Activated CD4-positive, alpha-beta T cell treated with anti-CD3 and anti-CD28 coated beads, Interleukin-2, amount 10 ng/mL, durations not matched to agents 7 days and 5 days (primary cell): ENCODE measurements at places on chromosomes 1 and 21.
A peak's percentile ranks its signal among the peaks of the same experiment; 100 is the strongest.

DNA sequence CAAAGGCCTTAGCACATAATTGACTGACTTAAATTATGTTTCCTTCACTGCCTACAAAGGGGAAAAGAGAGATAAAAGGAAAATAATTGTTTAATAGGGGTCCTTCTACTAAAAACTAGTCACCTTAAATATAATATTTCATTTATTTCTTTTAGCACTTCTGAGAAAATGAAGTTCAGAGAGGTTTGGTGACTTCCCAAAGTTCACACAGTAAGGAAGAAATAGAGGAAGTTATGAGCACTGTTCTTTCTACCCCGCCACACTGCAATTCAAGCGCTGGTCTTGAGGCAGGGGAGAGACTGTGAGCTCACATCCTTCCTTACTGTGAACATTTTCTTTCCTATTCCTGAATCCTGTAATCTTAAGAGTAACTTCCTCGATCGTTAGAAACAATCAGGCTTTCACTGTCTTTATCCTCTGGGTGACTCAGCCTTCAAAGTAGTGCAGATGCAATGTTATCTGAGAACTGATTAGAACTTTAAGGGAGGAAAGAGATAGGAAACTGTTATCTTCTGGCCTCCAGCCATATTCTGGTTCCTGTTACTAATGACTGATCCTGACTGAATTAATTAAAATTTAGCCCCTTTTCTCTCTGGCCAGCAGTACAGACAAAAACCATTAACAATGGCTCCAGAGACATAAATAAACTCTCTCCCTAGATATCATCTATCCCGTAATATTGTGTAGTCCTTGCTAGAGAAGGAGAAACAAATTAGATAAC is 6.8 kb downstream of the RGS5 start:
- no peak for DNase-seq

- no peak for DNase-seq
Measured at GRCh38 chr1:111422546-111423391, 4.8 kb downstream of the OVGP1 start.

DNA sequence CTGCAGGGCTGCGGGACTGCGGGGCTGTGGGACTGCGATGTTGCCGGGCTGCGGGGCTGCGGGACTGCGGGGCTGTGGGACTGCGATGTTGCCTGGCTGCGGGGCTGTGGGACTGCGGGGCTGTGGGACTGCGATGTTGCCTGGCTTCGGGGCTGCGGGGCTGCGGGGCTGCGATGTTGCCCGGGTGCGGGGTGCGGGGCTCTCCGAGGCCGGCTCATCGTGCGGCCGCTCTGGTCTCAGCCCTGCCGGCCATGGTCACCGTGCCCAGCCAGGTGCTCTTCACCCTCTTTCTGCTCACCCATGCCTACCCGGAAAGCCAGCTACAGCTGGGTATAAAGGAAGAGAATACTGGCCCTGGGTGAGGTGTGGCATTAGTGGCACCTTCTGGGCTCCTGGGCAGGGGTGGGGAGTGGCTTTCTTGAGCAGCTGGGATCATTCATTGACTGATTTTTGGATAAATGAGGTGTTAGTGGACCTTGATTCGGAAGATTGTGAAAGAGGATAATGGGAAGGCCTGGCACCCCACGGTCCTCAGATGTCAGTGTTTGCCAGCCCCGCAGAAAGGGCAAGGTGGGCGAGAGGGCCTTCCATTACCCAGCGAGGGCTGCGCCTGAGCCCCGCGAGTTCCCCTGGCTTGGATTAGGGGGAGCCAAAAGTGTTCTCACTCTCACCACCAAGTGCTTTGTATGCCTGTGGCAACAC is 36.3 kb downstream of the COQ8A start:
- no peak for DNase-seq

- DNase-seq: peak; percentile 51
Measured at GRCh38 chr1:165129568-165130164, 226.8 kb downstream of the LMX1A start.

DNA sequence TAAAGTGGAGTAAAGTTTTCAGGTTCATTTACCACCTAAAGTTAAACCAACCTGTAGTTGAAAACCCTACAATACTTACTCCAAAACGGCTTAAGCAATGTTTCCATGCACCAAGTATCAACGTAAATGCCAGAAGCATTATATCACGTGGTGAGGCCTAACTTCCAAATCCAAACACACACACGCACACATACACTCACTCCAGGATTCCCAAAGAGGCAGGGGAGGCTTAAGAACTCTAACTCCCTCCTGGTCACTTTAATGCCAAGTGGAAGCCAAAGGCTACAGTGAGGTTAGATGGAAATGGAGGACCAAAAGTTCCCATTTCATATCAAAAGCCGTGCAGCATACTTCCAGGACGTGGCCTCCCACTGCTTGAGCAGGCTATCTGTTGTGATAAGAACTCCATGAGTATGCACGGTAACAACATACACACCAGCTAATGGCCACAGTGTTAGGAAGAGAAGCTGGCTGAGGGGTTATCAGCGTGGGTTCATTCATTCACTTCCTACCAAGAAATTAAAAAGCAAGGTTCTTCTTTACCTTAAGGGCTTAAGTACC is 224.1 kb downstream of the SLC45A1 start:
- DNase-seq: no peak

DNA sequence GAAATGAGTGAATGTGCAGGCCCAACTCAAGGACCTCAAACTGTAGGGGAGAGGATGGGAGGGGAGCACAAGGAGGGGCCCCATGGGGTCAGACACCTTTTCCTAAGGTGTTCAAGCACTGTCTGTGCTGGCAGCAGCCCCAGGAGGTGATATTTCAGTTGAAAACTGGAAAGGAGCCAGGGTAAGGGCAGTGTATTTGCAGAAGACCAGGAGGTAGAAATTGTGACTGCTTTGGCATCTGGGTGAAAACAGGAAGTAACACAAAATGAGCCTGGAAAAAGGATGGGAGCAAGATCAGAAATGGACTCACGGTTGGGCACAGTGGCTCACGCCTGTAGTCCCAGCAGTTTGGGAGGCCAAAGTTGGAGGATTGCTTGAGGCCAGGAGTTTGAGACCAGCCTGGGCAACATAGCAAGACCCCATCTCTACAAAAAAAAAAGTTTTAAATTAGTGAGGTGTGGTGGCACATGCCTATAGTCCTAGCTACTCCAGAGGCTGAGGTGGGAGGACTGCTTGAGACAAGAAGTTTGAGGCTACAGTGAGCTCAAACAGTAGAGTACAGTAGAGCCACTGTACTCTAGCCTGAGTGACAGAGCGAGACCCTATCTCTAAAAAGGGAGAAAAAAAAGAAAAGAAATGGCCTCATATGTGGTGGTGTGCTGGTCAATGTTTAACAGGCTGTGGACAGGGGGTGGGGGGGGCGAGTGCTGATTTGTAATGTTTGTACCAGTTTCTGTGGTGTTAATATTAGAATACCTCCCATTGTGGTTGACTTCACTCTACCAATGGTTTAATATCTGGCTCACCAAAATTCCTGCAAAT is 76.2 kb upstream of the ANGPTL1 start:
- DNase-seq: no peak

DNA sequence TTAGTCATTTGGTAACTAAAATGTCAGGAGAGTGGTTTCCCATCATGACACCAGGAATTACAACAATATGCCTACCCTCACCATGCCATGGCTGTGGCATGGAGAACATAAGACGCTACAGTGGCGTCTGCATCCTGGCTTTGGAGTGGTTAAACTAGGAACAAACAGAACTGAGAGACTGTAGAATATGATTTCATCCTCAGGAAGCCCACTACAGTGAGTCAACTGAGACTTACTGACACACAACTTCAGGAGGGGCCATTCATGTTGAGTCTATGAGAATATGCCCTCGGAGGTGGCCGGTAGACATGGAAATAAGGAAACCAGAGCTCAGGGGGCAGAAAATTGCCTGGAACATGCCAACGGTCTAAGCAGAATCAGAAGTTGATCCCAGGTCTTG is 5.9 kb upstream of the BACE2 start:
- DNase-seq: no peak

- no peak for DNase-seq
Measured at GRCh38 chr1:101463195-101463594, 226.4 kb downstream of the S1PR1 start.

DNA sequence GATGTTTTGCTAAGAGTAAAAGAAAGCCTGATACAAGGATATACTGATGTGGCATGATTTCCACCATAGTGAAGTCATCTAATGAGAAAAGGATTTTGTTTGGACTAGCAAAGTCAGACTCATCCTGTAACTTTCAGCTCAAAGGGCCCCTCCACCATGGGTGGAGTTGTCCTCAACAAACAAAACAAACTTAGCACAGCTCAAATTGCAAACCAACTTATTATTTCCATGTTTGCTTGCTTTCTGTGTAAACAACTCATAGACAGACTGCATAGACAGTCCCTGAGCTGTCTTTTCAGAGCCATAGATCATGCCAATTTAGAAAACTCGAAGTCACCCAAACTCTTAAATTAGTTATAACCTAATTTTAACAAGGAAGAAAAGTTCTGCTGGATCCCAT is 69.4 kb upstream of the VAV3 start:
- DNase-seq: no peak

GRCh38 chr21:44614161-44614631 is 2.3 kb downstream of the KRTAP10-8 start:
- no peak for DNase-seq

GRCh38 chr1:244280201-244280600 is 171.5 kb downstream of the ADSS2 start:
- no peak for DNase-seq

DNA sequence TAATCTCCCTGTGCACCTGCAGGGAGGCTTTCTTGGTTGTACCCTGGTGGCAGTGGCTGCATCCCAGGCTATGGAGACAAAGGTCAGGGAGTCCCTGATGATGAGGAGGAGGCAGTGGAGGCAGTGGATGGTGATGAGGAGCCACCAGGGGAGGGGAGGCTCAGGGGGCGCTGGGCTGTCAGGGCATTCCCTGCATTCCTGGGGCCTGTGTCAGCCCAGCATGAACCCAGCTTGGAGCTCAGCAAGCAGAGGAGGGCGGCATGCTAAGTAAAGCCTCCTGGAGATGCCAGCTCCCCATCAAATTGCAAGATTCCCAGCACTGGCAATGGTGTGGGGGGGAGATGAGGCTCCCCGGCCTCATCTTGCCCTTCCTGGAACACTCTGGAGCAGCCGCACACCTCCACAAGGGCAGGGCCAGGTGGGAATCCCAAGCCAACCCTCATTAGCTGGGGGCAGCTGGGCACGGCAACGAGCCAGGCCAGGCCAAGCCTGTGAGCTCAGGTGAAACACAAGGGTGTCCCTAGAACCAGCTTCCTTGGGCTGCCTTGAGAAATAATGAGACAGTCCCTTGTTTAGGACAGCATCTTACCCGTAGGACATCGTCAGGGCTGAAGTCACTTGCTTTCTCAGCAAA is 469.5 kb downstream of the MATN1 start:
- no peak for DNase-seq

DNA sequence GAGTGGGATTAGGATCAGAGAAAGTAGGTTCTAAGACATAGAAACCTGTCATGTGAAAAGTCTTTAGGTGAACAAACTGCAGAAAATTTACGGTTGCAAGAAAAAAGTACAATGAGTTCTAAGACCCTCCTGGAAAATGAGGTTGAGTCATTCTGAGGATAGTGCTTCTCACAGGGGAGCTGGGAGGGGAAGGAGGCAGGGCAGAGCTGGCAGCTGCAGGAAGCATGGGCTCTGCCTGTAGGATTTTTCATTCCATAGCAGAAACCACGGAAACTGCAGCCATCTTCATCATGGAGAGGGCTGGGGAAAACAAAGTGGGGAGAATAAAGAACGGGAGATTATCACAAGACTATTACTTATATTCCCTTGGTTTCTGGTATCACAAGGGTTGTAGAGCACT is 25.8 kb upstream of the THEM4 start:
- DNase-seq: no peak

DNA sequence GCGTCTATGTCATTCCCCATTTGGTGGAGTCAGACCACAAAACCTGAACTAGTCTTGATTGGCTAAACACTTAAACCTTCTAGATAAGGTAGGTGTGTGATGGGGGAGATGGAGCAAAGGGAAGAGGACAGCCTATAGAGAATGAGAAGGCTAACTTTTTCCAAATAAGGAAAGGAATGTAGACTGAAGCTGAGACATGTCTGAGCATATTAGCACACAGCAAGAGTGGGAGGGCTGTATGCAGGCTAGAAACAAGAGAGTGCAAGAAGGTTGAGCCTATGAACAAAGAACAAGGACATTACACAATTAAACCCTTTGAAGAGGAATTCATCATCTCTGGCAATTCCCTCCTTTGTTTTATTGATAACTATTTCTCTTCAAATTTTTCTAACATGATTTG is 89.2 kb upstream of the OLFM3 start:
- DNase-seq: no peak

DNA sequence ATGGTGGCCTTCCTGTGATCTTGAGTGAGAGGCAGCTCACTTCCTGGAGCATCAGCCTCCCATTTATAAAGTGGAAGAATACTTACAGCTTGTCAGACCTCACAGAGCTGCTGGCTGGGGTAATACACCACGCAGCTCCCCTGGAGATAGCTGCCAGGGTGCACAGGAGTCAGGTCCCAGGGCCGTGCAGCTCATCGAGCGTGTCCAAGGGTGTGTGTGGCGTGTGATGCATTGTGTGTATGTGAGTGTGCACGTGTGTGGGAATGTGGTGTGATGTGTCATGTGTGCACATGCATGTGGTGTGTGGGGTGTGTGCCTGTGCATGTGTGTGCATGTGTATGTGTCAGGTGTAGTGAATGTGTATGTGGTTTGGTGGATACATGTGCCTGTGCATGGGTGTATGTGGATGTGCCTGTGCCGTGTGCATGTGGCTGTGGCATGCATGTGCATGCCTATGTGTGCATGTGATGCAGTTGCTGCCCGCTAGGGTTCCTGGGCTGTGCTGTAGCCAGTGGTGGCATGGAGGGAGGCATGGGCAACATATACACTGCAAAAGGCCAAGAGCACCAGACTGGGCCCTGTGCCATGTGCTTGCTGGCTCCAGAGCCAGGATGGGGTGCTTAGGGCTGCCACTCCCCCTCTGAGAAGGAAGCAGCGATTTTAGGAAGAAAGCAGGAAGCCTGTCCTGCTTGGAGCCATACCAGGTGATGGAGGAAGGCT is 24.6 kb downstream of the WNT3A start:
- no peak for DNase-seq

GRCh38 chr21:39518055-39518846 is 66.5 kb downstream of the SH3BGR start:
- DNase-seq: peak; percentile 52

- DNase-seq: peak; percentile 12
Measured at GRCh38 chr21:38114717-38115333, 142.0 kb upstream of the KCNJ15 start.

DNA sequence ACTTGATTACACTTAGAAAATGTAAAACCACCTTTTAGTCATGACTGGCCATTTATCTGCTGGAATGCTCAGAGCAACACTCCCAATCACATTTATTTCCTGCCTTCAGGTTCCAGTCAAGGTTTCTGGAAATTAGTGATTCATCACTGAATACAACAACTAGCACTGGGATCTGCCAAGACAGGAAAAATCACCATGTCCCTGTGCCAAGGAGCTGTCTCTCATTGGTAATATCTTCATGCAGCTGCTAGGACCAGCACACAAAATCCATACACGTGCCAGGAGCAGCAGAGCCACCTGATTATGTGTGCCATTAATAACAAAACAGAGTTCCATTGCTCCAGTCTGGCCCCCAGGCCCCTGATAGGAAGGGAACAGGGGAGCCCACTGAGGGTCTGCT is 194.6 kb downstream of the TNR start:
- DNase-seq: no peak

- DNase-seq: no peak
Measured at GRCh38 chr1:209770636-209771415, 13.5 kb downstream of the C1orf74 start.

- no peak for DNase-seq
Measured at GRCh38 chr1:108108119-108108518, 92.0 kb downstream of the SLC25A24 start.

GRCh38 chr1:100528871-100529270 is 9.1 kb upstream of the GPR88 start:
- no peak for DNase-seq

- peak; percentile 54 for DNase-seq
Measured at GRCh38 chr1:91872559-91873081, 13.3 kb downstream of the TGFBR3 start.
